A549 treated with ZK216348 at 1 μM for 4 hours (cell line): ENCODE measurements at places on chromosomes 4 and X. TPM values are rescaled to one million over a fixed set of nuclear protein-coding genes. Genes with fewer than 3 reads are reported as not detected.

Gene GK
- total RNA-seq: 1.2 to 2.5 TPM (median 1.5 TPM) in 5 replicates

Gene ASB5
- total RNA-seq: 0.21 TPM in 1 of 5 replicates, not detected in the others

Gene LUZP4
- total RNA-seq: 0.09 TPM in 1 of 5 replicates, not detected in the others

Gene IL21
- total RNA-seq: not detected in 5 replicates

Gene TCEAL2
- total RNA-seq: not detected in 5 replicates

Gene PRRG3
- not detected in 5 replicates for total RNA-seq

Gene DCLK2
- total RNA-seq: 8.2 to 10.3 TPM (median 9.8 TPM) in 5 replicates

Gene CCKAR
- not detected in 5 replicates for total RNA-seq

Gene ZAR1
- total RNA-seq: 0.13 to 0.17 TPM in 2 of 5 replicates, not detected in the others

Gene VSIG1
- total RNA-seq: 0.33 to 0.59 TPM (median 0.47 TPM) in 5 replicates

Gene EREG
- total RNA-seq: 13.3 to 34.4 TPM (median 26.5 TPM) in 5 replicates
